ENCODE measurements at places on chromosomes 5 and 9.

DNA sequence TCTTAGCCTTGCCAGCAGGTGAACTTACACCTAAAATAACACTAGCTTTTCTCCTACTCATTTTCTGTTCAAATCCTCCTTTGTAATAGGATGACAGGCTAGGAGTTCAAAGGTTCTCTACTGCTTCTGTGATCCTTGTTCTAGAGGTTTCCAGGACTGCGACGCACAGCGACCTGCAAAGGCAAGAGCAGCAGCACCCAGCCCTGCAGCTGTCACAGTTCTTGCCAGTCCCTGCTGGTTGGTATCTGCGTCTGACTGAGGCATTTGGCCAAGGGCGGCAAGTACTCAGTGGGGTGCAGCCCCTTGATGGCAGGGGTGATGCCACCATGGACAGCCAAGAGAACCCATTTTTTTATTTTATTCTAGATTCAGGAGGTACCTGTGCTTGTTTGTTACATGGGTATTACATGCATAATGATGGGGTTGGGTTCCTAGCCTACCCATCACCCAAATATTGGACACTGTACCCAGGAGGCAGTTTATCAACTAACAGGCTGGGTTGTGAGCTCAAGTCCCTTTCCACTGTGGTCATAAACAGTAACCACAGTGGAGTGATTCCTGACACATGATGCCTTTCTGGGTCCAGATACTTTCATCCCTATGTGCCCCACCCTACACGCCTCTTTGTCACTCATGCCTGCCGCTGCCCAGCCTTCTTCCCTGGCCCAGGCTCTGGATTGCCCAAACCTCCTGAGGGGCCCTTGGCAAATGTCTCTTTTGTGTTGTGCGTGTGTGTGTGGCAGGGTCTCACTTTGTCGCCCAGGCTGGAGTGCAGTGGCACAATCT lies 111.0 kb downstream of the GAPVD1 start:
- no peak for DNase-seq

GRCh38 chr9:81529556-81530193 lies 159.7 kb downstream of the TLE1 start:
- no peak for DNase-seq

DNA sequence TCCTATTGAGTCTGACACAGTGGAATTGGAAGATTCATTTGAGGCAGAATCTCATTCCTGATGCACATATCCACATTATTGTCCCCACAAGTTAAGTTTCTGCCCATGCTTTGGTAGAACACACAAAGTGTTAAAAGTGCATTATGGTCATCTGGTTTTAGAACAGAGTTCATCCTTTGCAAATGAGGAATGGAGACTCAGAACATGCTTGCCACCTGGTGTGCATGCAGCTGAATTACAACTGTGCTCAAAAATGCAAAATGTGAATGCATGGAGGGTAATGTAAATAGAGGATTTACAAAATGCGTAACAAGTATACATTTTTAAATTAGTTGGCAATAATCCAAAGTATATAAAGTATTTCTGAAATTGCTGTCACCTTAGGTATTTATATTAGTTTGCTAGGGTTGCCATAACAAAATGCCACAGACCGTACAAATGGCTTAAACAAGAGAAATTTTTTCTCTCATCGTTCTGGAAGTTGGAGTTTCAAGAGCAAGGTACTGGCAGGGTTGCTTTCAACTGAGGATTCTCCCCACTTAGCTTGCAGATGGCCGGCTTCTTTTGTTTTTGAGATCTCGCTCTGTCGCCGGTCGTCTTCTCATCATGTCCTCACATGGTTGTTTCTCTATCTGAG lies 671.1 kb downstream of the TAF11L14 start:
- DNase-seq = no peak

DNA sequence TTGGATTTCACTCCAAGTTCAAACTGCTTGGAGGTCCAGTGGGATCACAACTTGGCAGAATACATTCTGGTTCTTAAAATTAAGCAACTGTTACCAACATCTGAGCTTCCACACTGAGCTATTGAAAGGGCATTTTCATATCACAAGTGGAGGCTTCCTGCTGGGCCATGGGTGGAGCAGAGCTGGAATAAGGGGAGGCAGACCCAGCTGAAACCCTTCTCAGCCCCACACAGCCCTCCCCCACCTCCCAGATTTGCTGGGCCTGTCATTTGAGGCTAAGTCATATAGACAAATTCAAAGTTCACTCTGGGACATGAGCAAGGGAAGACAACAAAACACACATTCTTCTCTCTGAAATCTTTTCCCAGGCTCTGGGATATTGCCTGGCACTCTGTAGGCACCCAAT lies 79.9 kb downstream of the ACTL7B start:
- DNase-seq = no peak

GRCh38 chr5:138948471-138949222 lies 73.5 kb upstream of the LRRTM2 start:
- DNase-seq = peak; percentile 12

DNA sequence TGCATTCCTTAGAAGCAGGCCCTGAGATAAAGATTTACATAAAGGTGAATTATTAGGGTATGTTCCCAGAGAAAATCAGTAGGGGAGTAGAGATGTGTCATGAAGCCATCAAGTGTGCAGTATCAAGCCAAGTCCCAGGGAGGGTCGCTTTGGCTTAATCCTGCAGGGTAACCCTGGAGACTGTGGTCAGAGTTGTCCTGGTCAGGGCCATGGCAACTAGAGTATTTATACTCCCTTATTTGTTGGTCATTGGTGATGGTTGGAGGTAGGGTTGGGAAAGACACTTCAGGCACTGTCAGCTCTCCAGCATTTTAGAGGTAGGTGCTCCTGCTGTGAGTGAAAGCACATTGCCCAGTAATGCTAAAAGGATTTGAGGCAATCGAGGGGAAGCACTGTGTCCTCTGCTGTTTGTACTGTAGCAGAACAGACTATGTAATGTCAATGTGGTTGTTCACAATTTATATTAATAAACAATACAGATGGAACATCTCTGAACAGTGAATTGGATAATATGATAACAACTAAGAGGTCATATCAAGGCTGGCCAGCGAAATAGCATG lies 108.9 kb downstream of the GDNF start:
- DNase-seq = no peak

DNA sequence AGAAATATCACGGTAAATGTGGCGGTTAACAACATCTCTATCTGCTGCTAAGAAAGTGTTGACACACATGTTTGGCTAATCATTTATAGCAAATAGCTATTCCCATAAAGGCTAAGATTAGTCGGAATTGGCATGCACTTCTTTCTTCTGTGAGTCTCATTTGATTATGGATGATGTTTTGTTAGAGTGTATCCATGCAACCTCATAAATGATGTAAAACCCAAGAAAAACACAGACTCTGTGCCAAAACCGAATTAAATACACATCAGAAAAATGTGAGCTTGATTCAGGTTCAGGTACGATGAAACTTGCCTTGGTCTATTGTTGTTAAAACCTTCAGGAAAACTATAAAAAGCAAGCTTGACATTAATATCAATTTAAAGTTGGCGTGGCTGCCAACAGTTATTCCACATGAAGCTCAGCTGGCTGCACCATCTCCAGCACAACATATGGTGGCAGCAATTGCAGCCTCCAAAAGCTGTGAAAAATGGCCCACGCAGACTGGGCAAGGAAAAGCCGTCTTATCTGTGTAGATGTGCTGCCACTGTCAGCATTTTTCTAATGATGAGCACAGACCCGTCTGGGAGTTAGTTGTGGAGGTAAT lies 41.1 kb upstream of the ICE1 start:
- no peak for DNase-seq

DNA sequence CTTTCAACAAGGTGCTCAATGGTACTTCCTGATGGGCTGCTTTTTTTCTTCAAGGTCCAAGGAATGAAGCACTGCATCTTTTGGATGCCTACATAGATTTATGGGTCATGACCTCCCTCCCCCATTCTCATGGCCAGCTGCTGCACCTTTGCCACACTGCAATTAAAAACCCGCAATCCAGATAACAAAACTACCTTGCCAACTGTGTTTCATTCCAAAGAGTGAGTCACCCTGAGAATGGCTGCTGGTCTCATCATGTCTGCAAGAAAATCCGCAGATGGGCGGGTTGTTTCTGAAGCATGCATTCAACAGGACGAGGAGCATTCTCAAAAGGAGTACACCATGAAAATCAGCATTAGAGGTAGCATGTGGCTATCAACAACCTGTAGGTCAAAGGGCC lies 139.8 kb downstream of the ELAVL2 start:
- DNase-seq = no peak

GRCh38 chr9:107734256-107735013 lies 244.9 kb upstream of the KLF4 start:
- no peak for DNase-seq

All from upper lobe of left lung (tissue), 6 donors.